ENCODE measurements at places on chromosomes 7 and 10.

DNA sequence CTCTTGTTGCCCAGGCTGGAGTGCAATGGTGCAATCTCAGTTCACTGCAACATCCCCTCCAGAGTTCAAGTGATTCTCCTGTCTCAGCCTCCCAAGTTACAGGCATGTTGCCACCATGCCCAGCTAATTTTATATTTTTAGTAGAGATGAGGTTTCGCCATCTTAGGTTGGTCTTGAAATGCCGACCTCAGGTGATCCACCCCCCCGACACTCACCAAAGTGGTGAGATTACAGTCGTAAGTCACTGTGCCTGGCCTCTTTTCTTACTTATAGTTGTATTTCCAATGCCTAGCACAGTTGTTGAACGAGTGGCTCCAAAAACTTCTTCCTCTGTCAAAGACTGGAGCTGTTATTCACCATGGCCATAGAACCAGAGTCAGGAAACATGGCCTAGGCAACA, 6.7 kb downstream of the RNF216 start:
- DNase-seq = no peak

DNA sequence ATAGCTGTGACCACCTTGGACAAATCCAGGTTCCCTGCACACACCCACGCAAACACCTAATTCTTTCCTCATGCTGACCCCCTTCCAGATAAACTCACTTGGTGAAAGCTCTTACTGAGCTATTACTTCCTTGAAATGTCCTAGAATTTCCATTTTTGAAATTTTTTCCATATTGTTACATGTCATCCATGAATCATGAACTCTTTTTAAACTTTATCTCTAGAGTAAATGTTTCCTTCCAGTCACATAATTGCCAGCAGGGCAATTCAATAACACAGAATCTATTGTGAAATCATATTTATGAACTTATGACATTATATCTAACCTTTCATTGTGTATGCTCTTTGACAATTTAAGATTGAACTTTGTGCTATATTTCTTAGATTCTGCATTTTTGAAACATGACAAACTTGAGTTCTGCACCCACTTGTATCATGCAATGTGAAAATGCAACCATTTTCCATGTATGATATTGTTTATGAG, 26.8 kb upstream of the FGL2 start:
- DNase-seq = no peak

DNA sequence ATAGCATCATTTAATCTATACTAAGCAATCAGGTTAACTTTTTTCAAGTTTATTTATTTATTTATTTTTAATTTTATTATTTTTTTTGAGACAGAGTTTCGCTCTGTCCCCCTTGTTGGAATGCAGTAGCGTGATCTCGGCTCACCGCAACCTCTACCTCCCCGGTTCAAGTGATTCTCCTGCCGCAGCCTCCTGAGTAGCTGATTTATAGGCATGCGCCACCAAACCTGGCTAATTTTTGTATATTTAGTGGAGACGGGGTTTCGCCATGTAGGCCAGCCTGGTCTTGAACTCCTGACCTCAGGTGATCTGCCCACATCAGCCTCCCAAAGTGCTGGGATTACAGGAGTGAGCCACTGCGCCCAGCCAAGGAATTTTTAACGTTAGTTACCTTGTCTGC, 635 bp upstream of the MYPN start:
- DNase-seq = no peak

- no peak for DNase-seq
Measured at GRCh38 chr10:48214716-48215485, 59.6 kb downstream of the FRMPD2 start.
